ENCODE measurements at places on chromosomes 7 and 10.

- DNase-seq = no peak
Measured at GRCh38 chr10:73478636-73479035, 17.2 kb downstream of the PPP3CB start.

GRCh38 chr7:46233585-46234329, 312.7 kb upstream of the IGFBP3 start:
- DNase-seq = no peak

DNA sequence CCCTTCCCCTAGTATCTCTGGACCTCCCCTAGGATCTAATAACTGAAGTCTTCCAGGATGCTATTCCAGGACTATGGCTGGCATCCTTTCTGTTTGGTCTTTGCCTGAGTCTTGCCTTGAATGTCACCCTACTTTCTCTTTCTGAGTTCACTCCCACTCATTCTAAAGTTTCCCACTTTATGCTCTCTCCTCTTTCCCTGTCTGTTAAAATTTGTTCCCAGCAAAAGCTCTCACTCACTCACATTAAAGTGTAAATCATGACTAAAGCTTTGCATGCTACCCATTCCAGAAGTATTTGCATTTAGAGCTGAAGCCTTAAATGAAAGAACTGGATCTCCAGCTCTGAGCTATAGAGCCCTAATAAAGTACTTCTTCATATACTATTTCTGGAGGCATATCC, 42.1 kb upstream of the RAPGEF5 start:
- no peak for DNase-seq

GRCh38 chr7:154844955-154845354, 158.0 kb downstream of the PAXIP1 start:
- no peak for DNase-seq

GRCh38 chr10:101207026-101207425, 22.2 kb downstream of the LBX1 start:
- DNase-seq = no peak

DNA sequence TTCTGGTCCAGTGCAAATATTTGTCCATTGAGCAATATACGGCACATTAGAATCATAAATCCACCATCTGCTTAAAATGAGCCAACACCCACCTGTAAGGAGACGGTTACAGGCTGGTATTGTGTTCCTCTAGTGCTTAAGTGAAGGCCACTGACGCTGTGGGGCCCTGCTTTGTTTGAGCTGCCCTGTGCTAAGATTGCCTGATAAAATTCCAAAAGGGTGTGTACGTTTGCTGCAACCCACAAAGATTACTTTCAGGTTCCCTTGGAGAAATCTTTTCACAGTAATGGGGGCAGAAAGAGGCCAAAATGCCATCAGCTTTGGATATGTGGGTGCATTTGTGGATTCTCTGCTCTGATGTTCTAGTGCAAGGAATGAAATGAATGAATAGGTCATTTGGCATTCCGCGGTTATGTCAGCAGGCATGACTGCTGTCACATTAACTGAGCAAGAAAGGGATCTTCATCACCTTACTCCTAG, 34.4 kb downstream of the AGR3 start:
- no peak for DNase-seq

GRCh38 chr7:157389951-157390730, 53.3 kb downstream of the DNAJB6 start:
- no peak for DNase-seq

- DNase-seq = no peak
Measured at GRCh38 chr10:7258948-7259523, 151.8 kb downstream of the SFMBT2 start.

Measured in non-pigmented ciliary epithelial cell (primary cell).